ENCODE measurements at places on chromosomes 4 and X. TPM values are rescaled to one million over a fixed set of nuclear protein-coding genes. Genes with fewer than 3 reads are reported as not detected.

VSIG4 gene
- 71.6 TPM for total RNA-seq

DNA sequence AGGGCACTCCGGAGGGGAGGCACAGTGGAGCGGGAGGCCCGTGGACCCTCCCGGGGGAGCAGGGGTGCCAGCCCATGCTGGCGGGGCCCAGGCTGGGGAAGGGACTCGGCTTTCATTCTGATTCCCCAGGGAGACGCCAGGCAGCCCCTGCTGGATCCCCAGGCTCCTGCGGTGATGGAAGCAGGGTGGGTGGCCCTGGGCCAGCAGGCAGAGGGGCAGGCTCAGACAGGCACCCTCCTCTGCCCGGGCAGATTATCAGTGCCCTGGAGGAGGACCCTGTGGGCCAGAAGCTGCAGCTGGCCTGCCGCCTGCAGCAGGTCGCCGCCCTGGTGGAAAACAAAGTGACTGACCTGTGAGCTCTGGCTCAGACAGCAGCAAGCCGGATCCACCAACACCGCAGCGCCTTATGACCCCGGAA, 2.1 kb upstream of the SRPK3 start:
- no peak for DNase-seq
- H3K27ac ChIP-seq: no peak overlapping the region
- H3K36me3 ChIP-seq: no peaks in the 10 kb centered on the region
- H3K27me3 ChIP-seq: no peaks in the 10 kb centered on the region
- no peaks in the 10 kb centered on the region for H3K4me1 ChIP-seq

- no peak overlapping the region for H3K27ac ChIP-seq
- no peak for DNase-seq
- no peaks in the 10 kb centered on the region for H3K4me1 ChIP-seq
These were observed 2.6 kb downstream of the LHFPL1 start for GRCh38 chrX:112677167-112677566.

- DNase-seq: peak; percentile 44
- no peak overlapping the region for H3K27ac ChIP-seq
- H3K4me3 ChIP-seq: no peak overlapping the region
- no peaks in the 10 kb centered on the region for H3K27me3 ChIP-seq
- H3K4me1 ChIP-seq: no peaks in the 10 kb centered on the region
These were observed 43.0 kb upstream of the HMX1 start for GRCh38 chr4:8914461-8915171.

PNMA5 gene
- total RNA-seq: not detected

DNA sequence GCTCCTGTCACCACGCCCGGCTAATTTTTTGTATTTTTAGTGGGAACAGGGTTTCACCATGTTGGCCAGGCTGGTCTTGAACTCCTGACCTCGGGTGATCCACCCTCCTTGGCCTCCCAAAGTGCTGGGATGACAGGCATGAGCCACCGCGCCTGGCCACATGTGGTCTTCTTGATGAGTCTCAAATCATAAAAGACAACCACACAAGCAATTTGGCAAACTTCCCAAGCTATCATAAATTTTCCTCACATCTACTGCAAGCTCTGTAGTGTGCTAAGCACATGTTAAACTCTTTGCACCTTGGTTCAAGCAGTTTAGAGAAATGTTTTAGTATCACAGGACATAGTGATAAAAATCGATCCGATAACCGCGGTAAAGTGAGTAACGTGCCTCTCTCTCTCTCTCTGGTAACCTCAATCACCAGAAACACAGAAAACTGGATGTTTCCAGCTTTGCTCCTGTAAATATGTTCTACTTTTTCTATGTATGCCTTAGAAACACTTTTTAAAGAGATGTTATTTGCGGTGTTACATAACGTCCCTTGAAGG, 256.8 kb downstream of the DHRSX start:
- no peak overlapping the region for H3K27ac ChIP-seq
- no peaks in the 10 kb centered on the region for H3K4me1 ChIP-seq
- H3K27me3 ChIP-seq: no peaks in the 10 kb centered on the region
- DNase-seq: no peak

GRCh38 chr4:7392438-7393421, 42.0 kb downstream of the PSAPL1 start:
- H3K27me3 ChIP-seq: no peaks in the 10 kb centered on the region
- H3K27ac ChIP-seq: no peak overlapping the region
- H3K4me1 ChIP-seq: no peaks in the 10 kb centered on the region
- peak; percentile 57 for DNase-seq
- no peak overlapping the region for H3K4me3 ChIP-seq

C4orf36 gene
- not detected for total RNA-seq

GRCh38 chrX:97315939-97316338, 432.2 kb downstream of the RPA4 start:
- no peak overlapping the region for H3K27ac ChIP-seq
- H3K4me3 ChIP-seq: no peak overlapping the region
- H3K27me3 ChIP-seq: no peaks in the 10 kb centered on the region
- DNase-seq: no peak
- H3K36me3 ChIP-seq: no peaks in the 10 kb centered on the region

DNA sequence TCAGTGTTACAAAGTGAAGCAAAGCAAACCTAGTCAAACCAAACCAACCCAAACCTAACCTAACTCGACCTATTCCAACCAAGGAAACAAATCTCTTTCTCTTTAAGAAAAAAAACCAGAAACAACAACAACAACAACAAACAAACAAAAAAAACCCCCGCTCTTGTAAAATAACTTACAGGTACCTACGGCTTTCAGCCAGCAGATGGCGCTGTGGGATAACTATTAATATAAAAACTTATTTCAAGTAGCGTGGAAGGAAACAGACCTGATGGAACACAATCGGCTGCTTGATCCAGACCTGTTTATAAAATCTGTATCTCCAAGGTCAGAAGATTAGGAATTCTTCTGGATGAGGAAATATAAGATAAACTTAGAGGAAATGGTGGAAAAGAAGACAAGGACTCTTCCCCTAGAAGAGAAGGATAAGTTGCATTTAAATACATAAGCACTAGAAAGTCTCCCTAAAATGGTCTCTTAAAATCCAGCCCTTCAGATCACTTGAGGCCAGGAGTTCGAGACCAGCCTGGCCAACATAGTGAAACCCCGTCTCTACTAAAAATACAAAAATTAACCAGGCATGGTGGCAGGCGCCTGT, 34.4 kb upstream of the CDKL5 start:
- no peaks in the 10 kb centered on the region for H3K27me3 ChIP-seq
- no peaks in the 10 kb centered on the region for H3K36me3 ChIP-seq
- H3K4me1 ChIP-seq: no peaks in the 10 kb centered on the region
- DNase-seq: peak; percentile 82
- no peak overlapping the region for H3K4me3 ChIP-seq
- no peak overlapping the region for H3K27ac ChIP-seq

FAM241A gene
- 6.7 TPM for total RNA-seq

DNA sequence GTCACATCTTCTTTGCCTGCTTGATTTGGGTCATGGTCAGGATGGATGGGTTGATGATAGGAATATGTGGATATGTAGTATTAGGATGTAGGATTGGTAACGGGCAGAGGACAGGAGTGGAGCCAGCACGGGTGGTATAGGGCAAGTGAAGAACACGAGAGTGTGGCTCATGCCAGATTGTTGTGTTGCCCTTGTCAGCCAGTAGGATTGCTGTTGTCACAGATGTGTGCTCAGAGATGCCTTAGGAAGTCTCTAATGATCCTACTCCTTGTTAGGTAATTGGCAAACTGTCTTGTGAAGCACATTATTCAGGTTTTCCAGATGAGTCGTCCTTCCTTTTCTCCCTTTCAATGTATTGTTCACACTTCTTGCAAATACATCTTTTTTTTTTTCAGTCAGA, 5.5 kb downstream of the ATP10D start:
- H3K36me3 ChIP-seq: no peaks in the 10 kb centered on the region
- DNase-seq: no peak
- no peak overlapping the region for H3K27ac ChIP-seq
- H3K4me3 ChIP-seq: no peak overlapping the region
